ENCODE measurements at places on chromosomes 4 and X.

- DNase-seq, result no peak
Observed at GRCh38 chr4:7999279-7999678, 59.6 kb upstream of the AFAP1 start.

DNA sequence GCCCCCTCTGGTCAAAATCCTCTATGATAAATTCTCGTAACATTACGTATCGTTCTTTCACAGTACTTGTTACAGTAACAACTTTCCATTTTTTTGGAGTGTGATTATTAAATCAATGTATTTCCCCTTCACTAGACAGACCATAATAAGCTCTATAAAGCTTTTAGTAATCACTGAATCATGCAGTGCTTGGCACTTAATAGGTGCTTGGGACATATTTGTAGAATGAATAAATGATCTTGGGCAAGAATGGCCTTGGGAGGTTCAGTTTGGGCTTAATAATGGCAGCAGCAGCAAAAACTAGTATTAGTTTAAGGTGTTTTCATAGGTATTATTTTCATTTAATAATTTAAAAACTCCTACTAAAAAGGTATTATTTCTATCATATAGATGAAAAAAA lies 33.4 kb upstream of the SFRP2 start:
- DNase-seq, result no peak

DNA sequence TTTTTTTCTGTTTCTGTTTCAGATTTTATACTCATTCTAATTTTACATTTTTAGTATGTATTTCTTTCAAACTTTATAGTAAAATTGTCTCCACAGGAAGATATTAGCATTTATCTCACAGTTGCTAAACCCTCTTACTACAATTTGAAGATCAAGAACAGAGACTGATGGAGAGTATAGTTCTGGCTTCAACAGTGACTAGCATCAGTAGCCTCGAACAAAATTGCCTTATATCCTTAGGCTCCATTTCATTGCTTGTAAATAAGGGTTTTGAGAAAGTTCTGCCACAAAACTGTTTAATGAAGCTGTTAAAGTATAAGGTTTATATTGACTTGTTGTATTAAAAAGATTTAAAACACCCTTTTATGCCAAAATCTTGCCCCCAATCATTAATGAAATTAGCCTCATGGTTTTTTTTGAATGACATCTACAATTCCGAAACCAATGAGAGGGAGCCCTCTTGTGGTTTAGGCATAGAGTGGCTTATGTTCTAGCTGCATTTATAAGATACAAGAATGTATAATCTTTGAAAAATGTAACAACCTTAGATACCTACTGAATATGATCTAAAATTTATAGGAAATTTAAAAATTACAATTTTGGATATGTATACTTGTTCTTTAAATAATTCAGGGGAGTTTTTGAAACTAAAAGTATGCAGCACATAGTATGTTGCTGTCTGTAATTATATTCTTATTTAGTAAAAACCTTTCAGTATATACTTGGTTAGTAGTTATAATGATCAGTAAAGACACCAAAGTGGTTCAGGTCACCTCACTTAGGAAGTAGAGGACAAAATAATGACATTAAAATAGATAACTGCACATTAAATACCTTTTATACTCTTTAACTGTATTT lies 109.8 kb upstream of the HPGD start:
- DNase-seq, result peak; percentile 6

DNA sequence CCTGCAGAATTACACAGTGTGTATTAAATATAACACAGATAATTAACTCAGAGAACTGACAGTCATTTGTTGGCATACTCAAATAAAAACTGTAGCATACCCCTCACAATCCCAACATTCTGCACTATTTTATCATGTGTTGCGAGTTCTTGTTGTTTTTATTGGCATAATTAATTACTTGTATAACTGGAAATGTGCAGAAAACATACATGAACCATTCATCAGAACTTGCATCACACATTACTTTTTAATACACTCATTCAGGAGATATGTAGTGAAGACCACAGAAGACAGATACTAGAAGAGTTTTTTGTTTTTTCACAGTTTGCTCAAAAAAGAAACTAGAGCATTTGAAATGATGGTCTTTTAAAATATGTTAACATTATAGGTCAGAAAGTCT lies 74.6 kb upstream of the NEIL3 start:
- DNase-seq, result no peak

- DNase-seq, result no peak
Observed at GRCh38 chrX:24232796-24233195, 81.1 kb downstream of the SUPT20HL2 start.

GRCh38 chr4:74794382-74795010 lies at the start of gene BTC:
Gene BTC (minus strand): TSS chr4:74794523. CDS start chr4:74794325, 198 bp downstream.
- no peak for DNase-seq

DNA sequence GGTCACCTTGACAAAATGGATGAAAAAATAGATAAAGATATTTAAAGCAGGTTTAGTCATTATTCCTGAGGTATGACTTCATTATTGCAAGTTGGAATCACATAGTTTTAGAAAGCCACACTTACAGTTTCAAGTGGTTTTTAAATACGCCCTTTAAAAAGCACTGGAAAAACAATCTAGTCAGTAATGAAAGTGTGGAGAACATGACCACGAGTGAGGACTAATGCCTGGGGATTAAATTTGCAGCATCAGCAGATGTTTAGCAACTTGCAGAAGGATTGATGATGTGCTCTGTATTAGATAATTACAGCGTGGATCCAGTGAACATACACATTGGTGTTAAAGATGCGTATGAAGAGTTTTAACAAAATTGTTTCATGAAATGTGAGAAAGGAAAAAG lies 5.9 kb downstream of the SPARCL1 start:
- DNase-seq, result no peak

GRCh38 chr4:28179126-28179525 lies 1318.5 kb downstream of the STIM2 start:
- DNase-seq, result no peak

DNA sequence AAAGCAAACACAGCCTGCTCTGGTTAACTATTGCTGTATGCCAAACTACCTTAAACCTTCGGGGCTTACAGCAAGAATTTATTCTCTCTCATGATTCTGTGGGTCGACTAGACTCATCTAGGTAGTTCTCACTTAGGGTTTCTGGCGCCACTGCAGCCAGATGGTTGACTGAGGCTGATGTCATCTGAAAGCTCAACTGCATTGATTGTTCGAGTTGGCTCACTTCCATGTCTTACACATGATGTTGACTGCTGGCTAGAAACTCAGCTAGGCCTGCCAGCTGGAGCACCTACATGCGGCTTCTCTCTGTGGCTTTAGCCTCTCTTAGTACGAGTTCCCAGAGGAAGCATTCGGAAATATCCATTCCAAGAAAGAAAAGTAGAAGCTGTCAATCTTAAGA lies 103.2 kb downstream of the SRPX start:
- peak; percentile 95 for DNase-seq

Data from NCI-H1694 (cell line).